ENCODE measurements at places on chromosomes 7 and 10.

DNA sequence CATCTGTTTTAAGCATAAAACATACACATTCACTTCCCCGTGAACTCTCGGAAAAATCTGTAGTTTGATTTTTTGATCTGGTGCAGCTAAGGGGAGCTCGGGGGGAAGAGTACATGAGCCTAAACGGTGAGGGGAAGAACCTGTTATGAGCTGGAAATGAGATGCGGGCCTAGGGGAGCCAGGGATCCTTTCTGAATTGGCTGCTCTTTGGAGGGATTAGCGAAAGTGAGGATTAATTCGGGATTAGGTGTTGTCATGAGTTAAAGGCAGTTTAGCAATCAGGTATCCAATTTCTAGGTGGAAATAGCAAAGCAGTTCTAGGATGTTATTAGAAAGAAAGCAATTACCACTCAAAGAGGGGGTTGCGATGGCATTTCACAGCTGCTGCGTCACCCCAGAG, 51.1 kb upstream of the ADARB2 start:
- DNase-seq, result no peak

DNA sequence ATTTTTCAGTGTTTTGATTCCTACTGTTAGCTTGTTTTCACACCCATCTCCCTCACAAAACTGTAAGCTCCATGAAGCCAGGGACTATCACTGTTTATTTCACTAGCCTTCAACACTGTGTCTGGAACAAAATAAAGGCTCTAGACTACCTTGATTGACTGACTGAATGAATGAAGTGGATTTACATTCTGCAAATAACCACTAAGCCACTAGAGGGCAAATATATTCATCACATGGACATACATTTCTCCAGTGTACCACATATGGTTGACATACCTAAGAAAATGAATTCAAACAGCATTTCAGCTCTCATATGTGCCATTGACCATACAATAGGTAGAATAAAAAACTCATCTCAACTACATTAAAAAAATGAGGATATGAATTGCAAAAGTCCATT, 185.9 kb downstream of the RAB11FIP2 start:
- DNase-seq, result no peak

- DNase-seq, result no peak
Measured at GRCh38 chr7:50608196-50608906, 43.1 kb upstream of the DDC start.

GRCh38 chr7:140005754-140006503, 56.8 kb downstream of the PARP12 start:
- DNase-seq, result no peak

GRCh38 chr10:61350068-61350467, 103.1 kb downstream of the TMEM26 start:
- DNase-seq, result no peak

DNA sequence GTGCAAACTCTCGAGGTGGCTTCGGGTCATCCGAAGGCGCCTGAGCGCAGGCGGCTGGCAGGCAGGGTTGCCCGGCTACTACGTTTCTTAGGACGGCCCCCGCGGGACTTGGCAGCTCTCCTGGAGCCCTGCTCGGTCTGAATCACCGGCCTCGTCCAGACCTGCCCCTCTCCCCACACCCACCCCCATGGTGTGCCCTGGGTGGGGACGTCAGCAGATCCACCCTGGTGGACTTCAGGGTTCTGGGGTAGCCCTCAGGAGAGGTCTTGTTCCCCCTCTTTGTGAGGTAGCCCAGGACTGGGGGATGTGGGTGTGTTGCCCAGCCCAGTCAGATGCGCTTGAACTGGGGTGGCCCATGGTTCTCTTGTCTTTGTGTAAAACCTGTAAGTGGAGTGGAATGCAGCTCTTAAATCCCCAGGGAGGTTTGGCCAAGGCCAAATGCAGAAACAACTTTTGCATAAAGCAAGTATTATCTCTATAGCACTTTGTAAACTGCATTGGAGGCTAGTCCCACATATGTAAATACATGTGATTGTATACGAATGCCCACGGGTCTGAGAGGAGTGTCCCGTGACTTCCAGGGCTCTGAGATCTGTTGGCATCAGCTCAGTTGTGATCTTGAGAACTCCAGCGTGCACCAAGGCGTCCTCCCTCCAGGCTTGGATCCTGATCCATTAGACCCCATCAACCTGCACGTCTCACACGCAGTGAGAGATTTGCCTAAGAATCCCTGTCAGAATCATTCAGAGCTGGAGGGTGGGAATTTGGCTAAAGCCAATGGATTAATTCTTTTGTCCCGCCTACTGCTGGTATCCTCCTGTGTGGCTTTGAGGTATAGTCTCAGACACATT, 1.8 kb downstream of the PFKFB3 start:
- no peak for DNase-seq

DNA sequence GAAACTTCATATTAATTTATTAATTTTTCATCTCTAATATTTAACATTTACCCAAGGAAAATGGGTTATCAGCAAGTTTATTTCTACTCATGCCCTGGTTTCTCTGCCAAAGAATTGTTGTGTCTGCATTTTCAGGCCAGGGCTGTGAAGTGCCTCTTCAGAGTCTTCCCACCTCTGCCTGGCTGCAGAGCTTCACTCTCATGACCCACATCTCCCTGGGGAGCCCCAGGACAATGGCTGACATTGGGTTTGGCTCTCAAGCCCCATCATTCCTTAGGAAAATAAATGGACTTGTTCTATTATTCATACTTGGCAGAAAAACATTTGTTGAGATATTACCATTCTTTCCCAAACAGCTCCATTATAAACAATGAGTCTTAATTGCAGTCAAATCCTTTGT, 30.3 kb downstream of the CACNA2D1 start:
- DNase-seq, result no peak

DNA sequence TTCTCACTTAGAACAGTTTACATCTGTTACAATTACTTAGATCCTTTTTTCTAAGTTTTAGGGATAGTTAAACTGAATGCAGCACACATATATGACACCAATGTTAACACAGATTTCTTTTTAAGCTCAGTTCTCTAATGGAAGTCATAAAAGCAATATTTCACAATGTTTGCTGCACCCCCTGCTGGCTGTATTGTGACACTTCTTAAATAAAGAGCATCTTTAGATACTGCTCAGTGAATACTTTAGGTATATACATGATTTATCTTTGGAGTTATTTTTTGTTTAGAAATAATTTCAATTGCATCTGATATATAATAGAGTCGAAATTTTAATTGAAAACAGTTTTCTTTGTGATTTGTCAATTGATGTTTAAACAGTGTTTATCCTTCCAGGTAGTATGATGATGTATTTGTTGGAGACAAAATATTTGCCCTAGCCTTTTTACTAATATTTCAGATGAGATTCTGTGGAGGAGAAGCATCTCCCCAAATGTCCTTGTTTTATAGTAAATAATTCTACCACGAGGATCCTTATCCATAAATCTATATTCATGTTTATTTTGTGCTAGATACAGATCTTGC, 174.4 kb downstream of the ST7 start:
- DNase-seq, result no peak

Measured in GM04503 (cell line).